Adipocyte (in vitro differentiated cells): ENCODE measurements at places on chromosomes 6 and 20.

DNA sequence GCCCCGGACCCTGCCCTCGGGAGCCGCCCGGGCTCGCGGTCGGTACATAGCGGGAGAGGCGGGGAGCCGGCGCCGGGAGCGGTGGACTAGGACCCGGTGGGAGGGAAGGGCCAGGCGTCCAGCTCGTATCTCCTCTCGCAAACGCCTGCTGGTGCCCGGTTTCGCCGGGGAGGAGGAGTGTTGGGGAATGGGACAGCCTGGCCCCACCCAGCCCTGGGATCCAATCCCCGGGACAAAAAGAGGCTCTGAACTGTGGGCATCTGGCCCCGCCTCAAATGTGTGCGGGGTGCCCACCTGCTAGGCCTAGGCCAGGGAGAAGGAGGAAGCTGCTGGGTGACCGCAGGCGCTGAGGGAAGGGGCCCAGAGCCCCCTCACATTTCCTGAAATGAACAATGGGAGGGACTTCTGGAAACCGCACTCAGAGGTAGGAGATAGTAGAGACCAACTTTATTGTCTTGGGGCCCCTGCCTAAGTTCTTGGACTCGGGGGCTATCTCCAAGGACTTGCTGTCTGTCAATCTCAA, at the start of gene KCNK17:
Gene KCNK17, minus strand, starts transcription at position 147 of the 523 bp plus-strand sequence. Its CDS starts 99 bp downstream, at position 48.
- no peak for DNase-seq

DNA sequence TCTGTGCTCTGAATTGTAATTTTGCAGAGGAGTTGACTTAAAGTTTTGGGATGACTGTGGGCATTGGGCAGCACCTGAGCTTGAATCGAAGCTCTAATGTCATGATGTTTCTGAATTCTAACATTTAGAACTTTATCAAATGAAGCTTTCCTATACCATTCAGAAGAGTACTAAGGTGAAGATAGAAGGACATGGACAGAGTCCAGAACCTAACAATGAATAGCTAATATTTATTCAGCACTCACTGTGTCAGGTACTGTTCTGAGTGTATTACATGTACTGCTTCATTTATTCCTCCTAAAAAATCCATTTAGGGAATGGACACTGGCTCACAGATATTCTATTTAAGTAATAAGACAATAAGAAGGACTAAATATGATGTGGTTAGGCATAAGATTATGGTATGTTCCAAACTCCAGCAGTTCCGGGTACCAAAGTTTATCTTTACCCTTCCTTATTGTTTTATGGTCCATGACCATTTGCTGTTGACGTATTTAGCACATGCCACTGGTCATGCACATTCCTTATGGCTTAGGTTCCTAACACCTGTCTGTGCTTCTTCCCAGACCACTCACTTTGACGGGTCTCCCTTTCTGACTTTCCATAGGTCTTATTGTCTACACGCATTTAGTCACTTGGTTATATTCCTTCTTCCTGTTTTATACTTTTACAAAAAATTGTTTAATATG, 20.3 kb downstream of the BCKDHB start:
- DNase-seq = no peak

GRCh38 chr6:143397227-143398222, 53.0 kb downstream of the ADAT2 start:
- DNase-seq = peak; percentile 31

GRCh38 chr6:37435816-37436215, 2.8 kb downstream of the CMTR1 start:
- no peak for DNase-seq

GRCh38 chr20:24507182-24507853, 37.9 kb downstream of the SYNDIG1 start:
- DNase-seq = no peak

DNA sequence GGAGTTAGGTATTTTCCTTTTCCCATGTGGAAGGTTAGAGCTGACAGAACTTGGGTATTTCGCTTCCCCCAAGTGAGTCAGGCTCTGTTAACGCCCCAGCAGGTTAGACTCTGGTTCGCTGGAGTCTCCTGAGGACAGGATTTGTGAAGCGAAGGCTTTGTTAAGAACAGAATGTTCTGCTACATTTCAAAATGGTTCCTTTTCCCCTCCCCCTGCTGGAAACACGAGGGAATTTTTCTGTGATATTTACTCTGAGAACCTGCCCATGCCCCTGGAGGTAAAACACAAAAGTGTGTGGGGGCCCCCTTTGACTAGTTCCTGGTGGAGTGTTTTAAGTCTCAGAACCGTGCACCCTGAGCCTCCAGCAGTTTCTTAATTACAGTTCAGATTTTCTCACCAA, 731.4 kb upstream of the CITED2 start:
- DNase-seq = peak; percentile 4

DNA sequence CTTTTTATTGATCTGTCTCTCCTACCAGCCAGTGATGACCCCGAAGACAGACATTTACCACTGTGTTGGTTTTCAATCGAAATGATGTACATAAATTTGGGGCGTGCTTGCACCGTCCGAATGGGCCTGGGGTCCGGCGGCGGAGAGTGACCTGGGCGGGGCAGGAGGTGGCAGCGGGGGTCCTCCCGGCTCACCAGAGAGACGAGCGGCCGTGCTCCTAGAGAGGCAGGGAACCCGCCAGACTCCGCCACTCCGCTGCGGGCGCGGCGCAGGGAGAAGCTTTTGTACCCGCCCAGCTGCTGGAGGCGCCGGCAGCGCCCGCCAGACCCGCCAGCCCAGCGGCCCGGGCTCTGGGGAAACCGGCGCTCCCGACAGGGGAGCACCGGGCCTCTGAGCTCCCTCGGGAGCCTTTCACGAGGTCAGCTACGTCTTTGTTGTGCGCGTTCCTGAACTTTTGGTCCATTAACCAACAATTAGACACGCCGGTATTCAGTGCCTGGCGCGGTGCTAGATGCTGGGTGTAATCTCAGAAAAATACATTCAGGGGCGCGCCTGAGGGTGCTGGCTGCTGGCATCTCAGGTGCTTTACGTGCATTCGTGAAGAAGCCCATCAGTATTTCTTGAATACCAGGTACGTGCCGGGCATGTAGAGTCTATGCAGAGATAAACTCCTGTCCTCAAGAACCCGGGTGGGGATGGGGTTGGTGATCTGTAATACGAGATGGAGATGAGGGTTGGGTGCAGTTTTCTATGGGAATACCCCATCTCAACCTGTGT, at the start of gene PGBD1:
Gene PGBD1, plus strand, starts transcription at position 285 of the 777 bp plus-strand sequence. CDS start 2,242 bp downstream, outside the sequence.
- DNase-seq = peak; percentile 89

DNA sequence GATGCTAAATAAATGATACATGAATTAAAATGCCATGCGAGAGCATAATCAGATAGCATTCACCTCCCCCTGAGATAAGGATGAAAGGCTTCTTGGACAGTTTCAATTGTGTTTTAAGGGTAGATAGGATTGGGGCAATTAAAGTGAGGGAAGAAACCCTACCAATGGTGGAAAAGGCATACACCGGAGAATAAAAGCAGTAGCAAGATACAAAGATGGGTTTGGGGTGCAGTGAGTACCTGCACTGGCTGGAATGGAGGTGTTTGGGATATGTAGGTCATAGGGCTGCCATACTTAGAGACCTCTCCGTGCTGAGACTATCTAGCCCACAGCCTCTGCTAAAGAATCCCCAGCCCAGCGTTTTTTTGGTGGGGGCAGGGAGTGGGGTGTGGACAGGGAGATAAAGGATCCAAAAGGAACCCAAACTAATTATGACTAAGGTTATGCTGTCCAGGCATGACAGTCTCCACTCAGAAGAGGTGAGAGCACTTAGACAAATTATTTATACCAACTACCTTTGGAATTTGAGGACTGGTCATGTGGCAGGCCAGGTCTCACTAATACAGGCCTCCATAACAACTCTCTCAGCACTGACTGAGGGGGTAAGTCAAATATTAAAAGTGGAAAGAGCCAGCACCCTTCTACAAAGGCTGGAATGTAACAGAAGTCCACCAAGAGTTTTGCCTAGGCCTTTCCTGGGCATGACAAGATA, 280.8 kb downstream of the ADGB start:
- no peak for DNase-seq

DNA sequence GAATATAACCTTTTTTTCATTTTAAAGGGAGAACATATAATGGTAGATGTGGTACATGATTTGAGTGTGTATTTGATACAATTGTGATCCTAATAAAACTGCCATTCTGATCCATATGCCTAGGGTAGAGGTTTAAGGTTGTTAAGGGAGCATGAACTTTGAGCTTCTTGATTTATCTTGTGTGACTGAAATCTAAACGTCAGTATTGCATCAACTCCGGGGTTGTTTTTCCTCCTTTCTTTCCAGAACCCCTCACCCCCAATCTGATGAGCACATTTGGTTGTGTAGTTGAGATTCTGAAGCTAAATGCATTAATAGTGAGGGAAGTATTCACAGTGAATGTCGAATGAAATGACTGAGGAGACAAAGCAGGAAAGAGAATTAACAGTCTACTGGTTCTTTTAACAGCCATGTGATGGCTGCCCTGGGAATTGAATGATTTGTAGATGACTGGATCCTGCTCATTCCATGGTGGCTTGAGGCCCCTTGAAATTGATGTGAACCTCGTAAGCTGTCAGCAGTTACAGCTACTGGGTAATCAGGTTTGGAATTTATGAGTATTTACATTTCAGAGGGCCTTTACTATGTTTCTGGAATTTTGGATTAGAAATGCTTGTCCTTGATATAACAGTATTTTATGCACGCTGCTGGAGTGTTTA, 44.8 kb downstream of the FARS2 start:
- no peak for DNase-seq

DNA sequence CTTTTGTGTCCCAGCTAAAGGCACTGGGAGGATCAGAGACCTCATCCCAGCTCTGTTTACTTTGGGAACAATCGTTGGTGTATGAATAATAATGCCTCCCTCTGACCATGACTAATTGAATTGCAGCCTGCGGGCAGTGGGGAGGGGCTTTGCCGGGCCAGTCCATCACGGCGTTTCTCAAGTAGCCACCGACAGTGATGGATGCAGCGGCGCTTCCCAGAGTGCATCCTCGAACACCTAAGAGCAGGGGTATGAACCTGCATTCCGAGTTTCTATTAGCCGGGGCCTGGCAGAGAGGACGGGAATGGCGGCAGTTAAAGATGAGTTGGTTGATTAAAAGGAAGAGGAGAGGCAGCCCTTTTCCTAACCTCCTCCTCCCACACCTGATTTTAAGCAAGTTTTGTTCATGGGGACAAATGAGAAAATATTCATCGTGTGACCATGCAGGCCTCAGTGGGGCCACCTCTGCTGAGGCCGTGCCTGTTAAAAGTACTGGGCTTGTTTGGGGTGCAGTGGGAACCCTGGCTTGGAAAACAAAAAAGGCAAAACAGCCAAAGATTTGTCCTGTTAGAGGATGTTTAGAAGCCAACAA, 154.1 kb downstream of the FOXA2 start:
- no peak for DNase-seq

DNA sequence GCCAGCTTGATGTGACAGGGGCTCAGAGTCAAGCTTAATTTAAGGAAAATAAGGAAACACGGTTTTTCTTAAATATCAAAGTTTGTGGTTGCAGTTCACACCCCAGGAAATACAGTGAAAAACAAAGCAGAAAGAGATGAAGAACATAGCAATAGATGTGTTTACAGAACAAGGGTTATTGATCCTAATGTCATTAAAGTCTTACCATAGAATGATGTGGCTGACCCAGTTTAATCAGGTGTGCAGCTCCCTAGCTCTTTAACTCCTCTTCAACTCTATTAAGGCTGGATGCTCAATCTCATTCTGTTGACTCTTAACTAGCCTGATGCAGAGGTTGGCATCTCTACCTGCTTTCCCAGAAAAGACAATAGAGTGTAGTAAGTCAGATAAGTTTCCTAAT, 7.5 kb upstream of the GTF3C6 start:
- no peak for DNase-seq

DNA sequence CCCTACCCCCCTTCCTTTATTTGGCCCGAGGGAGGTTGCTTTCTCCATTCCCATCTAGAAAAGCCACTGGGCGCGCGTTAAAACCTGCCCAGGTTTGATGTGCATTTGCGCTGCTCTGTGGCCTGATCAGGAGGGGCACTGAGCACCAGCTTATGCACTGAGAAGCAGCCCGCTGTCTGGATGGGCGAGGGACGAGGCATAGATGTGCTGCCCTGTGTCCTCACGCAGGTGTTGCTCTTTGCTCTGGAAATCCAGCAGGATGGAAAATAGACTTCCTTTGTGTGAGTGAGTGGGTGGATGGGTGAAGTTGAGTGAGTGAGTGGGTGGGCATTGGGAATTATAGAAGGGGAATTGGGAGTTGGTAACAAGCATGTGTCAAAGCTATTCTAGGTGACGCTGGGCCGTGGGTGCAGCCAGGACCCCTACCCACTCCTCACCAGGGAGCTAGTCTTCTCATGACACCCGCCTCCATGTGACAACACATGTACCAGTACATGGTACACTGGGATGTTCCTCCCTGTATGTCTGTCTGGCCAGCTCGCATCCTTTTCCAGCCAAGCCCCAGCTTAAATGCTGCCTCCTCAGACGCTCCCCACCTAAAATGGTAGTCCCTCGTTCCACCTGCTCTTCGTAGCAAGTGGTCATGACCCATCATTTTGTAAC, 162.6 kb downstream of the DTNBP1 start:
- DNase-seq = no peak

- no peak for DNase-seq
Measured at GRCh38 chr20:7908905-7909304, 31.4 kb downstream of the HAO1 start.

DNA sequence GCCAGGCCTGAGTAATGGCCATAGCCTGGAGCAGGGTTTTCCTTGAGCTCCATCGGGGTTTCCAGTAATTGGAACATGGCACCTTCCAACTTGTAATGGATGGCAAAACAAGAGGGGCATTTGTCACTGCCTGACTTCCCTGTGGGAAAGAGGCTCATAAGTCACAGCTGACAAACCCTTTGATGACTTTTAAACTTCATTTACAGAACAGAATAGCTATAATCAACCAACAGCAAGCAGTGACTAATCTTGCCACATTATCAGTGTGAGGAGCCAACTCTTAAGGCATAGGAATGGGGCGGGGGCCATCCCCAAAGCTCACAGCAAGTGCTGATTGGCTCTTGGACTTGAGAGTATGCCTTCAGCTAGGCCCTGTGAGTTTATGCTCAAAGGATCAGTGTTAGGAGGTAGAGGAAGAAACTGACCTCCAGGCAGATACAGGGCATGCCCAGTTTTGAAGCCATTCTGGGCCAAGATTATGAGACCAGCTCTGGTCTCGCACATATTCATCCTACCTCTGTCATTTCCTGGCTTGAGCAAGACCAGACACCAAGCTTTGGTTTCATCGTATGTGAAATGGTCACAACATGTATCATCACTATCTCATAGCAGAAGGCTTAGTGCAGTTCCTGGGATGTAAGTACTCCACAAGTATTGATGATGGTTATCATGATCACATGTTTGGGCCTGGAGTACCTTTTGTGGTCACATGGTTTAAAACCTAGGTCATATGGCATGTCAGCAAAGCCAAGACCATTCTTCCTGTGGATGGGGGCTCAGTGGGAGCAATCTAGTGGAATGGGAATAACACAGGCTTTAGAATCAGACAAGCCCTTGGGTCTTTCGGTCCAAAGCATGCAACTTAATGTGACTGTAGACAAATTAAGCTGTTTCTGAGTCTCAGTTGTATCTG, 49.2 kb downstream of the EIF2S2 start:
- DNase-seq = no peak

GRCh38 chr6:99145738-99146137, 198.0 kb upstream of the FBXL4 start:
- DNase-seq = no peak

DNA sequence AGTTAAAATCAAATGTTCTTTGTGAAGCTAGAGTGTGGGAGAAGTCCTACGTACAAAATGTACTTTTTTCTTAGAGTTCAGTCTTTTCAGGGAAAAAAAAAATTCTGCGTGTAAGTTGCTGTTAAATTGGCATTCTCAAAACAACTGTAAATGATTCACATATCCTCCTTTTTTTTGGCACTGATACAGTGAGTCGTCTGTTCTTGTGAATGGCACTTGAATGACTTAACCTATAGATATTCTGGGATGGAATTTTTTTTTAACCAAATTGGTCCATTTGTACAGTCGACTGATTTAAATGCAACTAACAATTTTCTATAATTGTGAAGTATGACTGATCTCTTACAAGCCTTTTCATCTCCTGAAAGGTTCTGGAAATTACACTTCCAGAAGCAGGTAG, 5.5 kb upstream of the JAG1 start:
- peak; percentile 37 for DNase-seq
